CD4-positive, alpha-beta memory T cell (primary cell): ENCODE measurements at places on chromosomes 13 and 19. TPM values are rescaled to one million over a fixed set of nuclear protein-coding genes. Genes with fewer than 3 reads are reported as not detected.

The CEACAM7 gene
- polyA plus RNA-seq = not detected

The USHBP1 gene
- polyA plus RNA-seq = not detected

The TARM1 gene
- polyA plus RNA-seq = not detected

The STAP2 gene
- 2.1 TPM for polyA plus RNA-seq

The FREM2 gene
- polyA plus RNA-seq = not detected

The KLHL1 gene
- not detected for polyA plus RNA-seq

The NKPD1 gene
- not detected for polyA plus RNA-seq

The ZNF20 gene
- 1.6 TPM for polyA plus RNA-seq

The SLC10A2 gene
- not detected for polyA plus RNA-seq

The RNF225 gene
- polyA plus RNA-seq = not detected

The ZNF225 gene
- 0.98 TPM for polyA plus RNA-seq

The SIGLEC14 gene
- polyA plus RNA-seq = 0.11 TPM

The KIR3DL1 gene
- polyA plus RNA-seq = 0.16 TPM

The ZSCAN4 gene
- not detected for polyA plus RNA-seq

The CCL25 gene
- polyA plus RNA-seq = not detected

The ZNF784 gene
- polyA plus RNA-seq = 1.7 TPM

The NALCN gene
- not detected for polyA plus RNA-seq

The FCAR gene
- not detected for polyA plus RNA-seq

The GNG7 gene
- polyA plus RNA-seq = 2.2 TPM

The HMG20B gene
- polyA plus RNA-seq = 42.4 TPM

The GJB2 gene
- polyA plus RNA-seq = not detected

The COG3 gene
- polyA plus RNA-seq = 28.8 TPM

The LRFN3 gene
- 2.4 TPM for polyA plus RNA-seq

The SBNO2 gene
- polyA plus RNA-seq = 0.37 TPM

The ANGPTL4 gene
- not detected for polyA plus RNA-seq

The NANOS3 gene
- polyA plus RNA-seq = not detected

The SLITRK5 gene
- not detected for polyA plus RNA-seq

The PSG3 gene
- polyA plus RNA-seq = not detected

The ZGLP1 gene
- 0.32 TPM for polyA plus RNA-seq

The SIGLECL1 gene
- polyA plus RNA-seq = not detected

The CGB2 gene
- not detected for polyA plus RNA-seq

The IGFL2 gene
- not detected for polyA plus RNA-seq

The TRIM13 gene
- 16.3 TPM for polyA plus RNA-seq

The GFY gene
- polyA plus RNA-seq = not detected

The CGB8 gene
- not detected for polyA plus RNA-seq

The KLHL26 gene
- polyA plus RNA-seq = 7.8 TPM

The SPACA4 gene
- polyA plus RNA-seq = not detected

The TDRD12 gene
- 0.20 TPM for polyA plus RNA-seq

The TMEM221 gene
- not detected for polyA plus RNA-seq

The HIPK4 gene
- not detected for polyA plus RNA-seq

The RGL3 gene
- polyA plus RNA-seq = not detected

The C2CD4C gene
- polyA plus RNA-seq = not detected

The CCDC61 gene
- polyA plus RNA-seq = 6.4 TPM

The ZNF723 gene
- polyA plus RNA-seq = not detected

The ACTMAP gene
- polyA plus RNA-seq = 2.8 TPM

The ATP8B3 gene
- 0.73 TPM for polyA plus RNA-seq

The ZIC5 gene
- polyA plus RNA-seq = not detected
